ENCODE measurements at places on chromosomes 7 and 10.

GRCh38 chr10:48495282-48496045 is 109.4 kb downstream of the ARHGAP22 start:
- no peak for DNase-seq

- no peak for DNase-seq
Observed at GRCh38 chr7:64541438-64542359, 21.2 kb downstream of the ZNF680 start.

GRCh38 chr7:135114622-135115021 is 33.2 kb upstream of the TMEM140 start:
- no peak for DNase-seq

GRCh38 chr10:32055478-32056135 is 618 bp downstream of the KIF5B start:
- peak; percentile 48 for DNase-seq

- DNase-seq = no peak
Observed at GRCh38 chr7:103821092-103821491, 168.4 kb downstream of the RELN start.

GRCh38 chr10:49610458-49611165 is 502 bp downstream of the SLC18A3 start:
- no peak for DNase-seq

GRCh38 chr10:28793482-28793881 is 116.2 kb downstream of the BAMBI start:
- DNase-seq = no peak

- DNase-seq = no peak
Observed at GRCh38 chr7:68865351-68866199, 732.7 kb upstream of the AUTS2 start.

- no peak for DNase-seq
Observed at GRCh38 chr10:72353965-72354355, 759 bp downstream of the DNAJB12 start.

DNA sequence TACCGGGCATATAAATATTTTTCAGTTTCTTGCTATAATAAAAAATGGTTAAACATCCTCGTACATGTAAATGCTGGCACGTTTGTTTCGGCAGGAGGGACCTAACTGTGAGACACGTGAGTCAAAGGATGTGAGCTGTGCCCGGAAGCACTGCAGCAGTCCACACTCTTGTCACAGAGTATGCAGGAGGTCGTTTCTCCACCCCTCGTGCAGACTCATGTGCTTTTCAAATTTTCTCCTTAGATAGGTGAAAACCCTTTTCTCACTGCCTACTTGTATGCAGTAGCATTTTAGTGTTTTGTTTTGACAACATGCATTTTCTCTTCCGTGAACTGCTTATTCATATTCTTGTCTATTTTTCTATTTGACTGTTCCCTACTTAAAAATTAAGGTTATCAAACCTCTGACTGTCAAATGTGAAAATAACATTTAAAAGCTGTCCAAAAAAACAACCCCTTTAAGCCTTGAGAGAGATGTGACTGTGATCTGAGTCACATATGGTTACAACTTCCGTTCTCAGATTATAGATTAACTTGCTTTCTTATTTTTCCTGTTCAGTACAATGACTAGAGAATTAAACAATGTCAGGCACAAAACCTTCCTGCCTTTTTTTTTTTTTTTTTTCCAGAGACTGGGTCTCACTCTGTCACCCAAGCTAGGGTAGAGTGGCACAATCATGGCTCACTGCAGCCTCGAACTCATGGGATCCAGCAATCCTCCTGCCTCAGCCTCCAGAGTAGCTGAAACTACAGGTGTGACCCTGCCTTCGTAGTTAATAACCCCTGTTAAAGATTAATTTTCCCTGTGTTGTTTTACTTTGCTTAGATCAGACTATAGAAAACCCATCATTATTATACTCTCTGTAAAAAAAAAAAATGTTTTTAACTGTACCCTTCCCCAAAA is 45.1 kb downstream of the DPY19L1 start:
- DNase-seq = no peak

DNA sequence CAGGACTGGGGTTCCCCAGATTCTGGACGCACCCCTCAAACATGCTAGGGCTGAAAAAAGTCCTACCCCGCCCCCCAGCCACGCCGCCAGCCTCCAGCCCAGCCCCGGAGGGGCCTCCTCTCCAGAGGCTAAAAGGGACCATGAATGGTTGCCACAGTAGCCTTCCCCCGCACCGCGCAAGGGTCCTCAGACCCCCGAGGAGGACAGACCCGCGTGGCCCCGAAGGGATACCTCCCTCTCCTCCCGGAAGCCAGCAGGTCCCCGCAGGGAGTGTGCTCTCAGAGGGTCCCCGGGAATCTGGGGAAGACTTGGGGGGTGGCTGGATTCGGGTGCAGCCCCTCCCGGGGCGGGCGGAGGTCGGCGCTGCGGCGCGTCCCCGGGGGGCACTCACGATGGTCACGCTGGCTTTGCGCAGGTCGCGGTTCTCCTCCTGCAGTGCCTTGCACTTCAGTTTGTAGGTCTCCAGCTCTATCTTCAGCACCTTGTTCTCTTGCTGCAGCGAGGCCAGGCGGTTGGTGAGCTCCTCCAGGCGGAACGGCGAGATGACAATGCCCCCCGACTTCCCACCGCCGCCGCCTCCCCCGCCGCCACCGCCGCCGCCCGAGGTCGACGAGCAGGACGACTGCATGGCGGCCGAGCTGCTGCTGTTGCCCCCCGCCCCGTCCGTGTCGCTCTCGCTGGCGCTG is 482 bp downstream of the CCDC6 start:
- no peak for DNase-seq

- peak; percentile 34 for DNase-seq
Observed at GRCh38 chr7:107167483-107168232, 1.1 kb upstream of the HBP1 start.

DNA sequence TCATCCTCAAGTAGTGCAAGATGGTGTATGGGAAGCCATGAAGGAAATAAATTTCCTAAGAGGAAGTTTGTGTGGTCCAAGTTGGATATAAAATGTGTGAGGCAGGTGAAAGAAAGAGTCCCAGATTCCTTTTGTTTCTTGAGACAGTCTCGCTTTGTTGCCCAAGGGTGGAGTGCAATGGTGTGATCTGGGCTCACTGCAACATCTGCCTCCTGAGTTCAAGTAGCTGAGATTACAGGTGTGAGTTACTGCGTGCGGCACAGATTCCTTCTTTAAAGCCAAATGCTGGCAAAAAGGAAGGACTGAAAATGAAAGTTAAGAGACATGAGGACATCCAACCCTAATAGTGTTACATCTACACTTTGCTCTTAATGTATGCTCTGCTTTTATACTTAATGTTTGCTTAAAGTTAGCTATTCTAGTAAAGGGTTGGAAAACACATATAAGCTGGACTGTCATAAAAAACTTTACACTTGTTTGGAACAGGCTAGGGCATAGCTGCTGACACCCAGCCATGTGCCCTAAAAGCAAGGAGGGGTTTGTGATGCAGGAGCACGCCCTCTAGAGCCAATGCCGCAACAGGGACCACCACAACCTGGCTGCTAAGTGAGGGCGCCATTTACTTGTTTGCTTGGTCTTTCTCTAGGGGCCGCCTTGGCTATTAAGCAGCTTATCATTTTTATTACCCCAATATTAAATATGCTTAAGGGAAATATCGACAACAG is 34.5 kb downstream of the CLEC2L start:
- DNase-seq = no peak

DNA sequence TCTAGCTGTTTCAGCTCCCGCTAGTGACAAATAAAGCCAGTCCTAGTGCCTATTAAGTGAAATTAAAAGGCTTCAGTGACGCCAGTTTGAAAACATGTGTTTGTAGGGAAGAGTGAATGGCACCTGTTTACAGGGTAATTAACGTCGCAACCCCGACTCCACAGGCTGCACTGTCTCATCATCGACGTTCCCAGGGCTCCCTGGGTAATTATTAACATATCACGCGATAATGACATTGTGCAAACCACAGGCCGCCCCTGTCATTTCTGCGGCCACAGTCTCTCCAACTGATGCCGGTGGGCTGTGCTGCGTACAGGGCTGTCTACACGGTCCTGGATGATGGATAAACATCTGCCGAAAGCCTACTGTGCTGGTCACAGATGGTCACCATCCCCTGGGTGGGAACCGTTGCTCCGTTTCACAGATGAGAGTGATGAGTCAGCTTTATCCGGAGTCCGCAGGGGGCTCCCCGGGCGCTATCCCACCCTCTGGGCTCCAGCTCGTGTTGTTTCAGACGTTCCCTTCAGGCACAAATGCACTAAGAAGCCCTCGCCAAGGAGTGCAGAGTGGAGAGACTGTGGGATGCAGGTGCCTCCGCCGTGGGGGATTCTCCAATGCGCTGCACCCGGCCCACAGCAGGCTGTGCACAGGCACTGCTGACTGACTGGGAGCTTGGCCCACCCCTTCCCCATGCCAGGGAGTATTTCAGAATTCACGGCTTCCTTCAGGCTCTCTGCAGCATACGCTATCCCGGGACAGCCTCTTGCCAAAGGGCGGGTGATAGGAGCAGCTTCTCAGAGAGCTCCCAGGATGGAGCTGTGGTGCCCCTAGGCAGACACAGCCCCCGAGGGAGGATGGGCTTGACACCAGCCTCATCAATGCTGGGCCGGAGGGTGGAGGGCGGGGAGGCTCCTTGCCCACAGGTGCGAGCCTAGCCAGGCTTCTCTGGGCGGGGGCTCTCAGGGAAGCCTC is 491.8 kb upstream of the FOXK1 start:
- DNase-seq = no peak

GRCh38 chr7:134527979-134528371 is 608 bp downstream of the AKR1B10 start:
- DNase-seq = peak; percentile 35

GRCh38 chr7:94391726-94392392 is 2.8 kb upstream of the COL1A2 start:
- no peak for DNase-seq

- DNase-seq = peak; percentile 82
Observed at GRCh38 chr7:2157473-2158279, 75.1 kb downstream of the MAD1L1 start.

DNA sequence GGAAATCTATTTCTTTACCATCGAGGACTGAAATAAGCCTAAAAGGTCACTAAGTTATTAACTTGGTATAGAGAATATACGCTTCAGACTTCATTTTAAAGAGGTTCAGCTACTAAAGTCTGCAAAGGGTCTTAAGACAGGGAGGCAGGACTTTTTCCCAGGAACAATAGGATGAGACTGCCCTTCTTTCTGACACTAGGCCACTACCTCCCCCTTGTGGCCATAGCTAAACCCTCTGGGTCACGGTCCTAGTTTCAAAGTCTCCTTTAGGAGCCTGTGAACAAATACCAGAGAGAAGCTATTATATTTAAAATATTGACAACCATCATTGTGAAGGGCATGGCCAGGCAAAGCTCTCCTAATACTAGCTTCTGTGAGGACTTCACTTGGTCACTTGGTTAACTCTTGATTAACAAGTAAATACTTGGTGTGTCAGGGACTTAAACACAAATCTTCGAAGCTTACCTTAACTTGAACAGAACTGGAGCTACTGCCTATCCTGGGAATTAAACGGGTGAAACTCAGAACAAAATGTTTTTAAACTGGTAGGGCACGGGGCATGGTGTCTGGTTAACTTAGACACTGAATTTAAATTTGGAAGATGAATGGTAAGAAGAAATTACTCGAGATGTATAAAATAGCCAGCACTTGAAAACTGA is 75.6 kb downstream of the CCDC6 start:
- DNase-seq = no peak

DNA sequence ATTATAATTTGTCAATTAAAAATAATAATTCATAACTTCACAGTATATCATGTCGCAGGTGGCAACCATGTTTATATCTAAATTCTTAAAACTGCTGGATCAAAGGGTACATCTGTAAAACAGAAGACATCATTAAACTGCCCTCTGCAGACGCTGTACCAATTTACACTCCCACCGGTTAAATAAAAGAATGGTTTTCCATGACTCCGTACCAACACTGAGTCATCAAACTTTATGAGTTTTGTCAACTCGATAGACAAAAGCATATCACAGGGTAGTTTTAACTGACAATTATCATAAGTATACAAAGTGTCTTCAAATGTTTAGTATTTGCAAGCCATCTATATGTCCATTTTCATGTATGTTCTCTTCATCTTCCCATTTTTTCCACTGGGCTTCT is 5.7 kb upstream of the GSTK1 start:
- no peak for DNase-seq

DNA sequence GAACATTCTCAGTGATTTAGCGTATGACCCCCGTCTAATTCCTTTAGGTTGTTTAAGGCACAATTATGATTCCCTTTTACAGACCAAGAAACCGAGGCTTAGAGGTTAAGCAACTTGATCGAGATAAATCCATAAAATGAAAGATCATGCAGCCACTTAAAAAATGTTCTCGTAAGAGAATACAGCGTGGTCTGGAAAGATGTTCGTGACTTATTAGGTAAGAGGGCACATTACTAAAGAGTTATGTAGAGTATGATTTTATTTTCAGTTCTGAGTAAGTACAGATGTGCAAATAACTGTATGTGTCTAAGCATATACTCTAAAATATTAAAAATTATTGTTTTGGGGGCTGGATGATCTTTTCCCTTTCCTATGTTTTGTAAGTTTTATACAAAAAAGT is 575.1 kb downstream of the PARD3 start:
- no peak for DNase-seq

GRCh38 chr10:96586419-96587263 is at the start of gene TM9SF3:
TM9SF3 (minus strand) TSS chr10:96587012; CDS start chr10:96586835, 177 bp downstream.
- DNase-seq = peak; percentile 71

DNA sequence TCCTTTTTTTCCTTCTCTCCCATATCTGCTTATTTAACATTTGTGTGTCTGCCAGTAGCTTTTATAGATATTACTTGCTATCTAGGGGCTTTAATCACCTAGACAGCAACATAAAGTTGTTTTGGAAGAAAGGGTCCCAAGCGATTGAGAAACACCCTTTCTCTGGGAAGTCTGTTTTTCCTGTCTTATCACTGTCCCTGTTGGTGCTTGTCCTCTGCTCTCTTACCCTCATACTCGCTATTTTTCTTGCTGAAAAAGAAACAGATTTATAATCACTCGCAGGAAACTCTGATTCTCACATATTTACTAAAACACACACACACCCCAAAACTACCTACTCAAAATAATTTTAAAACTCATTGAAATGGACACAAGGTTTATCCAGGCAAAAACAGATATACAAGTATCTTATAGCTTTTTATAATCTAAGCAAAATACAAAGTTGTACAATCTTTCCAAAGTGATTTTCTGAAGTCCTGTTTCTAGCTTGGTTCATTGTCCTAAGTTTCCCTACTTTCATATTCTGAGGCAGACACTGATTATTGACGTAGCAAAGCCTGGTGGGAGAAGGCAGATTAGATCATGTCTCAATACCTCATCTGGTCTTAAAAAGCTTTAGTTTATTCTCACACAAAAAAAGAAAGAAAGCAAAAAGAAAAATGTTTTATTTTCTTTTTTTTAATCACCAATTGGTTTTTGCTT is 157.3 kb downstream of the CACNA2D1 start:
- no peak for DNase-seq

DNA sequence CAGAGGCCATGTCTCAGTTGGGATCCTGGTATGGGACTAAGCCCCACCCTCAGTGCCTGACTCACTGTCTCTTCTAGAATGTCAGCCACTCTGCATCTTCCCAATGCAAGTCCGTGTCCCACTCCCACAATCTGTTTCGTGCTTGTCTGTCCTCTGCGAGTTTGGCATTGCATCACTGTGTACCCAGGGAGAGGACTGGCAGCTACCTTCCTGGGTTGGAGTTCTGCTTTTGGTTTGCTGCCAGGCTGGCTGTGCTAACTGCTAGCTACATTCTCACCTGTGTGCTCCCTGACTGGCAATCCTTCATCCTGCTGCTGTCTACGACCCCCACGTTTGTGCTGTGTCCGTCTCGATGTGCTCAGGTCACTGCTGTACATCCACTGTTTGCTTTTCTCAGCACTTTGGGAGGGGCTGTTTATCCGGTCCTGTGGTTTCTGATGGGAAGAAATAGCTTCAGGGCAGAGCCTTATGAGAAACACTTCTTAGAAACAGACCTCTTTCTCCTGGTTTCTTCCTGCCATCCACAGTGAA is 56.0 kb upstream of the GLI3 start:
- DNase-seq = peak; percentile 30

Measured in SHP77 (cell line).